ENCODE measurements at places on chromosomes 3 and 15.

DNA sequence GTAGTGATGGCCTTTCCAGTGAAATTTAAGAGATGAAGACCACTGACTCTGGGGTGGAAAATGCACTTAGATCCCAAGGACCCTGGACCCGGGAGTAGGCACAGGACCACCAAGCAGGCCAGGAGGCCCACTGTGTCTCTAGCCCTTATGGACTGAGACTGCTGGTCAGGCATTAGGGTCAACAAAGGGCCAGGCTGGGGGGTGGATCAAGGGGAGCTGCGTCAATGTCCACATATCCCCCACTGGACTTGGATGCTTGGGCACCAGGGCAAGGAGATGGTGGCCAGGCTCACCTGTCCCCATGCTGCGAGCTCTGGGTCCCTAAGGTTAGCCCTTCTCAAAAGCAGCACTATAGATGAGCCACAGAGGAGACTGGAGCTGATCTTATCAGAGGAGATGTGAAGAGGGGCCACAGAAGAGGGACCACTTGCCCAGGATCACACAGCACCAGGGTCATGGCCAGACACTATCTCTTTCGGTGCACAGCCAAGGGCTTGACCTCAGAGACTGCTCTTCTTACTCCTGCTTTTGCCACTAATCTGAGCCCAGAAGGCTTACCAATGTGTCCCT, 14.7 kb downstream of the RAB6B start:
- no peak for DNase-seq

GRCh38 chr3:123883111-123883510, 1.0 kb downstream of the MYLK start:
- DNase-seq, result no peak

DNA sequence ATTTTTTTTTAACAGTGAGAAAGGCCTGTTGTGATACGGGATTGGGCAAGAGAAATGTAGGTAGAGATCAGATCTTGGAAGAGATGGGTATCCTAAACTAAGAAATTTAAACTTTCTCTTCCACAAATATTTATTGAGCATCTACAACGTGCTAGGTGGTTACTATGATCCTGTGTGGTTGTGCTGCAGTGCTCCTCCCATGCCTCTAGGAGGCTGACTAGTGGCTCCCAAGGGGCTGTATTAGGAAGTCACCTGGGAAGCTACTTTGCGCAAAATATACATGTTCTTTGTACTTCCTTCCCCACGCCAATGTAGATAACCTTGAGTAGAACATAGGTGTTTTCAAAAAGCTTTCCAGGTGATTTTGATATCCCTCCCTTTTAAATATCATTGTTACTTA, 27.2 kb downstream of the USP3 start:
- DNase-seq, result no peak

DNA sequence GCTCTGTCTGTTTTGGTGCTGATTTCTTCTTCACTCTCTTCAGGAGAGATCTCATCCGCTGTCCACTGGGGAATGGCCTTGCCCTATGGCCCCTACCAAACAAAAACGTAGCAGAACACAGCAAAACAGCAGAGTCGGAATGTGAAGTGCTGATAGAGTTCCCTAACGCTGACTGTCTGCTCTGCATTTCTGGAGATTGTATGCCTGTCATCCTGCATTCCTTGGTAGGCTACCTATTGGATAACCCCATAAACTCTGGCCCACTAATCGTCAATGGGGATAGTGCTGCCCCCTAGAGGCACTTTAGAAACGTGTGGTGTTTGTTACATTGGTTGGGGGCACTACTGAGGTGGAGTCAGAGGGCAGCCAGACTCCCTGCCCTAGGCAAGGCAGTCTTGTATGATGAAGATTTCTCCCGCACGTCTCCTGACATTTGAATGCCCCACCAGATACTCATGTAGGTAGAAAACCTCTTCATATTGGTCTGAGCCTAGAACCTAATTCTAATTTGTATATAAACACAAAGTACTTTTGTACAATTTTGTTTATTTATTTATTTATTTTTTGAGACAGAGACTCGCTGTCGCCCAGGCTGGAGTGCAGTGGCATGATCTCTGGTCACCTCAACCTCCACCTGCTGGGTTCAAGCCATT, 15.6 kb upstream of the MAGEF1 start:
- peak; percentile 74 for DNase-seq

DNA sequence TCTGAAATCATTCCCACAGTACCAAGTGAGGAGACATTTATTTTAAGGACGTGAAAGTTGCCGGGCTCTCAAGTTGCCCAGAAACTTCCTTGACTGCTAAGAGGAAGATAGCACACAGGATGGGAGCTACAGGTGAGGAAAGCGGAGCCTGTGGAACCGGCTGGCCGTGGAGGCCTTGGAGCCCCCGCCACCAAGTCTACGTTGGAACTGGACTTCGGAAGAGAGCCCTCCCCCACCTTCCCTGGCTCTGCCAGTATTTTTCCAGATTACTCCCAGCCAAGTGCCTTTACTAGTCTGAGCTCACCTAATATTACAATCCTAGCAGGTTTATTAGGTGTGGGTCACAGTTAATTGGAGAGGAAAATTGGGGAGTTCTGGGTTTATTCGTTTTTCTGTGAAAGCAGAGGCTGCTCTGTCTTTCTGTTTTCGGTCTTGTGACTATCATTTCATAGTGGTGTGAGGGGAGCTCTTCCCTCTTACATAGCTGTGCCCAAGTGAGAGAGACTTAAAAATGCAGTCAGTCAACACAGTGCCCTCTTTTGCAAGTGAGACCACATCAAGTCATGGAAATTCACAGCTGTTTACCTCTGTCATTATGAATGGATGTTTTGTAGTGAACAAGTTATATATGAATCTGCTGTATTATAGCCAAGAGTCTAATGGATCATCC, 6.8 kb downstream of the BOC start:
- DNase-seq, result no peak

DNA sequence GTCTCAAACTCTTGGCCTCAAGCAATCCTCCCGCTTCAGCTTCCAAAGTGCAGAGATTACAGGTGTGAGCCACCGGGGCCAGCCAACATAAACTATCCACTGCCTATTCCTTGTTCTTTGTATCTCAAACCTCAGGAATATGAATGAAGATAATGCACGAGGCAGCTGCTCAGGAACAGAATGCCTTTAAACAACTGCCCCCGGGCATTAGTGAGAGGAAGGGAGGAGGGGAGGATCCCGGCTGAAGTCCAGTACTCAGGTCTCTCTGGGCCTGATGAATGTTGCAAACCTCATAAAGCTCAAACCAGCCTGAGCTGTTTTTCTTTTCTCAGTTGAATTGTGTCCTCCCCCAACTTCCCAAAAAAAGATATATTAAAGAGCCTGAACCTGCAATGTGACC, 26.9 kb upstream of the MTMR14 start:
- DNase-seq, result no peak

GRCh38 chr3:195508185-195508584, 34.9 kb downstream of the PPP1R2 start:
- DNase-seq, result peak; percentile 1

- DNase-seq, result peak; percentile 59
Measured at GRCh38 chr15:45386420-45386819, 8.1 kb upstream of the GATM start.

- no peak for DNase-seq
Measured at GRCh38 chr15:94021621-94022320, 209.6 kb upstream of the MCTP2 start.

GRCh38 chr3:127238602-127239001, 45.7 kb downstream of the PRR23E start:
- DNase-seq, result no peak

GRCh38 chr15:56869573-56869972, 48.9 kb upstream of the TCF12 start:
- DNase-seq, result peak; percentile 16

DNA sequence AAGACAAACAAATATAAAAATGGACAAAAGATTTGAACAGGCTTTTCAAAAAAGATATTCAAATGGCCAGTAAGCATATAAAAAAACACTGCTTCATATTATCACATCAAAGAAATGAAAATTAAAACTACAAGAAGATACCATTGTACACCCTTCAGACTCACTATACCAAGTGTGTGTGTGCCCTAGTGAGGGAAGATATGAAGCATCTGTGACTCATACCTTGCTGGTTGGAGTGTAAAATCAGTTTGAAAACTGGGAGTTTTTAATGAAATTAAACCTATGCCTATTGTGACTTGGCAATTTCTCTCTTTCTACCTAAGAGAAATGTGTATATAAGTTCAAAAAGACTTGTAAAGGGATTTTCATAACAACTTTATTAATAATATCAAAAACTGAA, 23.5 kb upstream of the SLC15A2 start:
- DNase-seq, result no peak

GRCh38 chr15:48221885-48222284, 15.8 kb downstream of the SLC12A1 start:
- DNase-seq, result peak; percentile 1

- DNase-seq, result no peak
Measured at GRCh38 chr3:151425627-151426340, 35.1 kb downstream of the IGSF10 start.

DNA sequence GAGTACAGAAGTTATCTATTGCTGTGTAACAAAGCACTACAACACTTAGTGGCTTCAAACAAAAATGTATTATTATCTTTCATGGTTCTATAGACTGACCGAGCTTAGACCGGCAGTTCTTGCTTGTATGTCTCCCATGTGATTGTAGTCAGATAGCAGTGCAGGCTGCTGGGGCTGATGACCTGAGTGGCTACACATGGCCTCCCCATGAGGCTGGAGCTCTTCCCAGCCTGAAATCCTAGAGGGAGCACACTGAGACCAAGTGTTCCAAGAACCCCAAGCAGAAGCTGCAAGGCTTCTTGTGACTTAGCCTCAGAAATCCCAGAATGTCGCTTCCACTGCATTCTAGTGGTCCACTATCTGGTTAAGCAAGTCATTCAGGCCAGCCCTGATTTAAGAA, 141.2 kb upstream of the TLE3 start:
- no peak for DNase-seq
